NAMALWA (cell line): ENCODE measurements at places on chromosomes 7 and 10.

GRCh38 chr7:155017834-155018233 lies 14.9 kb upstream of the PAXIP1 start:
- no peak for DNase-seq

DNA sequence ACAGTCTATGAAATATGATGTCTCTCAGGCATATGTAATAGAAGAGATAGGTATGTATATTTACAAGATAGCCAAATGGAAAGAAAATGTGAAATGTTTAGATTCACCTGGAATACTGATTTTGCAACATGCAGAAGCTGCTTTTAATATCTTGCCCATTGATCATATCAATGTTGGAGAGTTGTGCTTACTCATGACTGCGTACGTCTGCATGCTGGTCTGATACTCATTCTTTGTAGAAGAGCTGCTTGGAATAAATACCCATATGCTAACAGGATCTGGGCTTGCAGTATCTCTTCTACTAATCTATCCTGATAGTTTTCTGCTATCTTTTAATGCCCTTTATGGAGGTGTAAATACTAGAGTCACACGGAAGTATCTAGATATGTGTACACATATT lies 120.6 kb upstream of the FOXP2 start:
- DNase-seq = no peak

DNA sequence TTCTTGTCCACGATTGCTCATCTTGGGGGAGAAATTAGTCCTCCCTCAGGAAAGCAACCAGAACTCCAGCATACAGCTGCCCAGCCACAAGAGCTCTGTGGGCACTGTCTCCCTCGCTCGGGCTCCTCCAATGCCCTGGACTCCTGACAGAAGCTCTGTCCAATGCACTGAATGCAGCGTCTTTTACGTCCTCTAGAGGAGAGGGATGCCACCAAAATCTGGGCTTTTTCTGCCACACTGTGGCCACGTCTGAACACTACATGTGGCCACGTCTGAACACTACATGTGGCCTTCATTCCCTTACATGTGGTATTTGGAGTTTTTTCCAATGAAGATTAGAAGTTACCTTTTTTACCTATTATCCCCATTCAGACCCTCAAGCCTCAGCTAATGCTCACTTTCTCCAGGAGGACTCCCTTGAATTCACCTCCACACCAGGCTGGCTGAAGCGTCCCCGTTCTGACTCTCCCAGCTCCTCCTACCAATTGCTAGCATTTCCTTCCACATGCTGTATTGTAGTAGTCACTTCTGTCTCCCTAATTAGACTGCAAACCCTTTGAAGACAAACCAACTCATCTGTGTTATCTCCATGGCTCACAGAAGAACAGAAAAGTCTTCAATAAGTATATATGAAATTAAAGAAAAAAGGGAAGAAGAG lies 134.3 kb upstream of the PDE1C start:
- peak; percentile 56 for DNase-seq

DNA sequence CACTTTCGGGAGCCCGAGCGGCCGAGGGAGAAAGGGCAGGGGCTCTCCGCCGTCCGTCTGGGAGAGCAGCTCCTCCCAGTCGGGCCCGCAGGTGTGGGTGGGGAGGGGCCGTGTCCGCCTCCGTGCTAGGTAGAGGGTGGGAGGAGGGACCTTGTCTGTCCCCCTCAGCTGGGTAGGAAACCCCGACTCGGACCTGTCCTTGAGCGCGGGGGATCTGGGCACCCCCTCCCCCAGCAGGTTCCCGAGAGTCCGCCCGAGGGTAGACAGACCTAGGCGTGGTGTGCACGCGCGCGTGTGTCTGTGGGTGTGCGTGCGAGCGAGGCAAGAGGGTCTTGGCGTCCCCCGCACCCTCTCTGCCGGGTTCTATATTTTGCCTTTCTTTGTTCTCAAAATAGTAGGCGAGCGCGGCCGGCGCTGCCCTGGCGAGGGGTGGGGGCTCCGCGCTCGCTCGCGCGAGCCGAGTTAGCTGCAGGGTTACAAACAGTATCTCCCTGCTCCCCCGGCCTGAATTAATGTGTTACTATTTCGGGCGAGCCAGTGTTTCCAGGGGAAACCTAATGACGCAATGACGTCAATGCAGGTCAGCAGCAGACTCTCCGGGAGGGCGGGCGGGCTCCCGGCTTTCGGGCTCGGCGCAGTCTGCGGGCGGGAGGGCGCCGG lies 73.9 kb upstream of the LEP start:
- DNase-seq = no peak

- no peak for DNase-seq
Measured at GRCh38 chr7:141584935-141585334, 33.7 kb downstream of the AGK start.

DNA sequence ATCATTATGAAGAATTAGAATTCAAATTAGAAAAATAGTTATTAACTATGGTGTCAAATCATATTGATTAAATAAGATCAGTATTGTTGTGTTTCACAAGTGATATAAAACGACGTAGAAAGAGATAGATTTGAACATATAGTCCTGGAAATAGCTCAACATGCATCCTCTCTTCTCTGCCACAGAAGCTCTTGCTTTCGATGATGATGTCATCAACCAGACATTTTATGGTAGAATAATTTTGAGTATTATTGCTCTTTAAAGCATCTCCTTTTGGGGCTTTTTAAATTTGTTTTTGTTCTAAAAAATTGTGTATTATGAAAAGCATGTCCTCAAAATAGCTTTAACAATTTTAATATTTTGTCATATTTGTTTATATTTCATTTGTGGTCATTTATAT lies 95.0 kb downstream of the DGKB start:
- DNase-seq = no peak

DNA sequence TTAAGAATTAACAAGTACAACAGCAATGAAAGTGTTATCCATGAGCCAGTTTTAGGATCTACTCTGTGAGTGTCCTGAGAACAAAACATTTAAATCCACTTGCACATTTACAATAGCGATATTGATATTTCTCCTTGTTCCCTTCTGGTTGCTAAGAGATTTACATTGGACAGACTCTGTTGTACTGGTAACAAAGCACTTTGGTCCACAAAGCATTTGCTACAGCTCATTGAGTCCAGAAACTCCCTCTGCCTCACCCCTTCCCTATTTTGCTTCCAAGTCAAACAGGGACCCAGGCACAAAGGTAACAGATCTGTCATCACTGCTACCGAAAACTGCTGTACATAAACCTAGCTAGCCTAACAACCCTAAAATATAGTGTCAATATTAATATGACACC lies 2.1 kb downstream of the ANK3 start:
- DNase-seq = no peak

- no peak for DNase-seq
Measured at GRCh38 chr10:60414111-60414510, 24.4 kb upstream of the ANK3 start.

- DNase-seq = no peak
Measured at GRCh38 chr10:46522295-46523118, 34.0 kb downstream of the GPRIN2 start.
